ENCODE measurements at places on chromosomes 12 and 14. TPM values are rescaled to one million over a fixed set of nuclear protein-coding genes. Genes with fewer than 3 reads are reported as not detected.

Gene KERA
- total RNA-seq: not detected

Gene TM9SF1
- total RNA-seq: 79.5 TPM

Gene SERPINA9
- total RNA-seq: not detected

Gene PTPRO
- 0.55 TPM for total RNA-seq

Gene B4GALNT1
- 4.0 TPM for total RNA-seq

Gene DERA
- 75.0 TPM for total RNA-seq

Gene ATF1
- total RNA-seq: 26.4 TPM

Gene TSPAN11
- under 0.01 TPM for total RNA-seq

Gene SLC39A5
- total RNA-seq: 1.00 TPM

Gene STAC3
- 0.50 TPM for total RNA-seq

Gene ZNF605
- 13.9 TPM for total RNA-seq

Gene KRT5
- total RNA-seq: 0.22 TPM

Measured in uterine smooth muscle cell (primary cell).